ENCODE measurements at places on chromosomes 4 and X. TPM values are rescaled to one million over a fixed set of nuclear protein-coding genes. Genes with fewer than 3 reads are reported as not detected.

The TSPAN7 gene
- not detected for total RNA-seq

The PPP4R3C gene
- total RNA-seq, result not detected

The ASB5 gene
- total RNA-seq, result not detected

The CDX4 gene
- not detected for total RNA-seq

The CT45A2 gene
- total RNA-seq, result not detected

The BEX4 gene
- total RNA-seq, result 5.1 TPM
